Esophagus muscularis mucosa (tissue), 4 donors: ENCODE measurements at places on chromosomes 16 and 17. TPM values are rescaled to one million over a fixed set of nuclear protein-coding genes. Genes with fewer than 3 reads are reported as not detected.

ANKRD40CL gene
- total RNA-seq: 0.11 TPM

DNA sequence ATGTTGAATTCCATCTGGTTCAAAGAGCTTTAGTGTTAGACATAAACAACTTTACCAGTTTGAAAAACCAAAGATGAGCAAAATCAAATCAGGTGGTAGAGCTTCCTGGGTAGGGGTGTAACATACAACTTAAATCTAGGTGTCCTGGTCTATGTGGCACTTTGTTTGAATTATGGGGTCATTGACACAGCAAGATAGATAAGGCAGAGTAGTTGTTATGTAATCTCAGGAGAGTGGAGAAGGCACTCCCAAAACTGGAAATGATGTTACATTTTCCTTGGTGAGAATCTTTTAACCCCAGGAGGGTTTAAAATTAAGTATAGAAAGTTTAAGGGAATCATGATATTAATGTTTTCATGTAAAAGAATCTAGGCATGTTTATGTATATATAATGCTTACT lies 31.9 kb downstream of the CCDC42 start:
- no peak for DNase-seq

DNA sequence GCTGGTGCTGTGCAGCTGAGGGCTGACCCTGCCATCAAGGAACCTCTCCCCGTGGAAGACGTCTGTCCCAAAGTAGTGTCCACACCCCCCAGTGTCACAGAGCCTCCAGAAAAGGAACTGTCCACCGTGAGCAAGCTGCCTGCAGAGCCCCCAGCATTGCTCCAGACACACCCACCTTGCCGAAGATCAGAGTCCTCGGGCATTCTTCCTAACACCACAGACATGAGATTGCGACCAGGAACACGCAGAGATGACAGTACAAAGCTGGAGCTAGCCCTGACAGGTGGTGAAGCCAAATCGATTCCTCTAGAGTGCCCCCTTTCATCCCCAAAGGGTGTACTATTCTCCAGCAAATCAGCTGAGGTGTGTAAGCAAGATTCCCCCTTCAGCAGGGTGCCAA lies 20.5 kb downstream of the AKAP1 start:
- no peak for DNase-seq

- peak; percentile 66 for DNase-seq
These were observed 35.1 kb downstream of the GLP2R start for GRCh38 chr17:9860851-9861250.

SLC6A2 gene
- 1.7 TPM for total RNA-seq

DNA sequence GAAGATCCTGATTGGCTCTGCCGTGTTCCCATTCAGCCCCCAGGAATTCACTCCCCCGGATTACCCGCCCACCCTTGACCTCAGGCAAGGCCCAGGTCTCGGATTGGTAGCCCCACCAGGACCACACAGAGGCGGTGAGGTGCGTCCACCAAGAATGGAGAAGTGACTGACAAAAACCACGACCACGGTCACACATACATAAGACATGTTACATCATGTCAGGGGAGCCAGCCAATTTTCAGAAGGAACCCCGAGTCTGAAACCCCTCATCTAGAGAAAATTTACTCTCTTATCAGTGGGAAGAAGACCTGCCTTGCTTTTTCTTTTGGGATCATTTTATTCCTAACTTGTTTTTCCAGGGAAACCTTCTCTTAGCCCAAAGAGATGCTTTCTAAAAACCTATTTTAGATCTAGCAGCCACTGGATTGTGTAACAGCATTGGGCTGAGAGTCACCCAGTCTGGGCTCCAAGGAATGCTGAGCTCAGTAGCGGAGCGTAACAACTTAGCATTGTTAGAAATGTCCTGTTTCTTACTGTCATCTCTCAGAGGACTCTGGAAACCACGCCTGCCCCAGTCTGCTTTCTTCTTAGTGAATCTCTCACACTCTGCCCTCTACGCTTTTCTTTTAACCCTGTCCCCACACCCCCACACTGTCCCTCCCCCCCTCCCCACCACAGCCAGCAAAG lies 164.1 kb downstream of the CMIP start:
- no peak for DNase-seq

CD300LB gene
- total RNA-seq: 0.23 TPM

- DNase-seq: no peak
These were observed 33.0 kb downstream of the COG7 start for GRCh38 chr16:23420011-23420410.
